ENCODE measurements at places on chromosomes 12 and 14.
A peak's percentile ranks its signal among the peaks of the same experiment; 100 is the strongest.

DNA sequence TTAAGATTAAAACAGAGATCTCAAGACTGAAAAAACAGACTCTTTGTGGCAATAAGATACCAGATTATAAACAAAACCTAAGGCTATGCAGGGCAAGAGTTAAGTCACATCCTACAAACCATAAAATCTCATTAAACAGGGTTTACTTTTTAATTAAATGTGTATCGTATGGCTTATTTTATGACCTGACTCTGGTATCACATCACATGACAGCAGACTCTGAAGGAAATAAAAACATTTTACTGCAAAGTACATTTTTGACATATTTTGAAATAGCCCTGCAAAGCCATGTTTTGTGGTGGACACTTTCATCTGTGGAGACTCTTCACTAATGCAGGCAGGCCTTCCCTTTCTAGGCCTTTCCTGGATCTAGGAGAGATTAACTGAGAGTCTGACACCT lies 327.6 kb upstream of the CLEC14A start:
- no peak for DNase-seq

GRCh38 chr12:129862561-129863175 lies 41.2 kb downstream of the TMEM132D start:
- no peak for DNase-seq

DNA sequence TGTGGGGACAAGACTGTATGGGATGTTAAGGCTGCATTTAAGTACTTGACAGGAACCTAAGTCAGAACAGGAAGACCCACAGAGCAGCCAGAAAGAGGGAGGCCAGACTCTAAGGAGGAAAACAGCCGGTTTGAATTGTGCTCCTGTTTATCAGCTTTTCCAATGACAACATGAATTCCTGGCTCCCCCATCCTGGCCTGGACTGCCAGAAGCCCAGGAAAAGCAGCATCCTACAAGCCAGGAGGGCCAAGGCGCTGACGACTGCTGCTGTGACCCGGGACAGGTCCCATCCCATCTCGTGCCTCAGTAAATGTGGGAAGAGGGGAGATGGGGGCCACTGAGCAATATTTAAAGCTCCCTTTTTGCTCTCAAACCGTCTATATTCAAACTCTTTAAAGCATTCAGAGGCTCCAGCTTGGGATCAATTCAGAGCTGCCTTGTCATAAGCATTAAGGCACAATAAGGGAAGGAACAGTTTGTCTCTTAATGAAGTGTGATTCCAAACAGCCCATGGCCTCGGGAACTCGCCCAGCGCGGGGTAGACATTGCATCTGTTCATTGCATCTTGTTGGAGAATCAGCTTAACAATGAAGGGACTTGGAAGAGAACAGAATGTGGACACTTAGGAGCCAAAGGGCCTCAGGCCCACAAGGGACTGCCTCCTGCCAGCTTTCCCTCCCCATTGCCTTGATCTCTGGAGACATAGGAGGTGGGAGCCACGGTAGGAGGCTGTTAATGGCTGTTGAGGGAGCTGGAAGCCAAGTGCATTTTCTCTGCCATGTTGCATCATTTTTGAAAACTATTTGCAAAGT lies 49.6 kb downstream of the CMKLR1 start:
- DNase-seq: no peak

- DNase-seq: peak; percentile 26
Observed at GRCh38 chr12:76586764-76587395, 27.3 kb upstream of the OSBPL8 start.

DNA sequence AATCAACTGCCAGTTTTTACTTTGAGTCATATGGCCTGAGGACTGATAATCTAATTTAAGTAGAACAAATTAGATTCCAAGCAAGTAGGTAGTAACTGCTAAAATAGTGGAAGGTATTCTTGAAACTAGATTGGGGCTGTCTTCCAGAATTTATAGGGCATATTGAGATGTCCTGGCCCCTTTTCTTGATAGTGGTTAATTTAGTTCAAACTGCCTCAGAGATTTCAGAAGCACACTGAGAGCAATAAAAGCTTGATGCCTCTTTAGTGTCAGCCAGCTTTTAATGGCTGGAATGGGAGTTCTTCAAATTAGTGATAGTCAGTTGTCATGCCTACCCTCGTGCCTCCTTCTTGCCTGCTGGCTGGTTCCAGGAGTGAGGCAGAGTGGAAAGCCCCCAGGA lies 120.5 kb downstream of the AKAP6 start:
- DNase-seq: no peak

DNA sequence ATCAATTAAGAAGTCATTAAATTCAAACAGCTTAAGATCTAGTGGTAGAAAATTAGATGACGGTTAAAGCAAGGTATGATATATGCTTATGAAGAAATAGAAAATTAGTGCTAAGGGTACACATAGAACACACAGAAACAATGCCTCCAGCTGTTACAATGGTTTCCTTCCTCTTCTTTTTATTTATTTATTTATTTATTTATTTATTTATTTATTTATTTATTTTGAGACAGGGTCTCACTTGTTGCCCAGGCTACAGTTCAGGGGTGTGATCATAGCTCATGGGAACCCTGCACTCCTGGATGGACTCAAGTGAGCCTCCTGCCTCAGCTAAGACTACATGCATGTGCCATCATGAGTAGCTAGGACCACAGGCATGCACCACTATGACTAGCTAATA lies 34.9 kb upstream of the PTPRR start:
- DNase-seq: no peak

GRCh38 chr14:89507926-89508460 lies 91.0 kb upstream of the FOXN3 start:
- no peak for DNase-seq

GRCh38 chr12:111841236-111841749 lies 735 bp upstream of the MAPKAPK5 start:
- DNase-seq: no peak

GRCh38 chr14:100328495-100329163 lies 5.5 kb downstream of the SLC25A47 start:
- DNase-seq: no peak

- DNase-seq: no peak
Observed at GRCh38 chr12:61798778-61799177, 461.4 kb upstream of the USP15 start.

DNA sequence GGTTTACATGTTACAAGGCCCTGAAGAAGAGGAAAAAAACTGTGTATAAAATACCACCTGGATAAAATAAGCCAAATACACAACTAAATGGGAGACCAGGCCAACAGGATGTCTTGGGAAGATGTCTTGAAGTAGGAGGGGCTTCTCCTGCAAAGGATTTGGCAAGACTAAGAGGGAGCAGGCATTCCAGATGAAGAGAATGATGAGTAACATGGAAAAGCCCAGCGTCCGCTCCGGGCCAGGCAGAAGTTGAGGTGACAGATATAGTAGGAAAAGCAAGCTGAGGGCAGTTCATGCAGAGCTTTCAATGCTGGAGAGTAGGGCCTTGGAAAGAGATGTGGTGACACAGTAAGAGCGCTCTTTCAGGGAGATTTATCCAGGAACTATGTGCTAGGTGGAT lies 16.1 kb upstream of the EIF4B start:
- DNase-seq: no peak

DNA sequence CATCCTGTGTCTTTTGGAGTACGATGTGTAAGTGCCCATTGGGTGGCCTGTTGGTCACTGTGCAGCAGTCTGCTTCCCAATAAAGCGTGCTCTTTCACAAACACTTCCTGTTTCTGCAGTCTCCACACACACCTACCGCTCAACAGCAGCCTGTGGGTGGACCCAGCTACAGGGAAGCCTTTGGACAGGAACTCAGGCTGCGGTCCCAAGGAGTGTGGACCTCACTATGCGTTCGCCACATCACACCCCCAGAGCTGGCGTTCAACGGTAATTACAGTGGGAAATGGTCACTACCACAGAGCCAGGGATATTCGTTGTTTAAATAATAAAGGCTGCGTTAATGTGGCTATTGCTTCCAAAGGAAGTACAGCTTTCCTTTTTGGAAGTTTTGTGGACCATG lies 16.2 kb downstream of the PSMC1 start:
- DNase-seq: no peak

DNA sequence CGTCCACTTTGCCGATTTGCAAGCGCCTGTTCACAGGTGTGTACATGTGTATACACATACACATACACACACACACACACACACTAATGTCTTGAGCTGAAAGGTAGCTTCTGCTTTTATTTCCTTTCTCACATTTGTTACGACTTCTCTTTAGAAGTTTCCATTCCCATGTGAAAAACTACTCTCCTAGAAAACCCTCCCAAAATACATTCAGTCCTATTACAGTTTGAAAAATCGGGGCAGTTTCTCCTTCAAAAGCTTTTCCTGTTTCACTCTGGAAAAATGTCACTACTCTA lies 3.9 kb downstream of the BLTP3B start:
- no peak for DNase-seq

DNA sequence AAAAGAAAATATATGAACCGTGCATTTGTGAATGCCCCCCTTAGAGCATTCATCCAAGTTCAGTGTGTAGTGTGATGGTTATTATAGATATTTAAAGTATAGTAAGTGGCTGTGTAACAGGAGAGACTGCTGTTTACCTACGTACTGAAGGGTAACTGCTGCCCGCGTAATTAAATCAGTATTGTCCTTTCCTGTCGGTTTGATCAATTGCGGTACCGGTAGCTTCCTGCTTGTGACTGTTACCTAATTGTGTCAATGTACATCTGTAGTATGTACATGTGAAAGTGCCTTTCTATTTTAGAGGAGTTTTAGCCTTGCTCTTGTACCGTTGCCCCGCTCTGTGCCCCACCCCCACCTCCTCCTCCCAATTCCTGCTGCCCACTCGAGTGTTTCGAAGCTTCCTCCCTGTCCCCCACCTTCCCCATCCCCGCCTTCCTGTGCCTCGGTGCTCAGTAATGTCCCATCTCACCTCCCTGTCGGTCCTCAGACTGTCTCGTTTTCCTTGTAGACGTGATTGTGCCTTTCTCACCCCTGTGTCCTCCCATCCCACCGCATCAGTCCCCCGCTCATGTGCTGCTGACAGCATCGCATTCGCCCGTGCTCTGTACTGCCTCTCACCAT lies 75.0 kb downstream of the KICS2 start:
- no peak for DNase-seq

DNA sequence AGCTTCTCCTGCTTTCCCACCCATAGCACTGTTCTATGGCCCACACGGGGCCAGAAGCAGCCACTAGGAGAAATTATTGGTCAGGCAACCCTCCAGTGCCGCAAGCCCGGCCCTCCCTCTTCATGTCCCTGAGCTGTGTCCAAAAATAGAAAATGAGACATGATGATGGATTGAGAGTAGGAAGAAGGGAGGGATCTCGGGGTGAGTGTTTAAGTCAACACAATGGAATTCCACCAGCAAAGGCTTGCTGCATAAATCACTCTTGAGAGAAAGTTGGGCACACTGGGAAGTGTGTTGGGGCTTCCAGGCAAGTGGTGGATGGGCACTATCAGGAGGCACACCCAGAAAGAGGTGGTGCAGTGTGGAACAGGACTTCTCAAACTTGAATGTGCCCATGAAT lies 94.2 kb downstream of the LLPH start:
- DNase-seq: no peak

DNA sequence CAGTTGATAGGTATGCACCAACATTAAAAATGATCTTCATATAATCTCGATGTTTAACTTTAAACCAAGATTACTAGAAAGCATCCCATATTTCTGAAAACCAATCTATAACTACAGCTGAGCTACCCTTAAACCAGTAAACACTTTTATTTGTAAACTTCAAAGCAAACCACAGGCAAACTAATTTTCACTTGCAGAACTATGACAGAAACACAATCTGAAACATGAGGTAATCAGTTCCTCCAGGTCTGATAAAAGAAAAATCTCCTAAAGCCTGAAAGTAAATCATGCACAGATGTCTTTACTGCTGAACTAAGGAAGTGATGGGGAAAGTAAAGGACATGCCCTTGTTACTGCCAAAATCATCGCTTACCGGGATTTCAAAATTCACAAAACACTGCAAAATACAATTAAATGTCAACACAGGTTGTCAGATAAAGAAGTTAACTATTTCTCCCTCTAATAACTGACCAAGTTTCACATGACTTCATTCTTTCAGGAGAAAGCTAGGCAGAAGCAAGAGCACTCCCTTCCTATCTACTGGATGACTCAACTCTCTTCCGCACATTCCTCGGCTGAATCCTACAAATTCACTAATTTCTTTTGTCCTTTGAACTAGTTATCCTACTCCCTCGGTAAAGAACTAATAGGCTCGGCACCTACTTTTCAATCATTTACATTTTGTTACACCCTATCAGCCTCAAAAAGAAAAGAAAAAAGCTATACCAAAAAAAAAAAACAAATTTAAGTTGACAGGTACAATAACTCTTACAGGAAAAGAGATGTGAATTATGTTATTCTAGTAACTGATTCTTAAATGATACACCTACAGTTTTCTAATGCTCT lies 1.4 kb downstream of the EEA1 start:
- DNase-seq: no peak

GRCh38 chr14:90460136-90460535 lies 63.3 kb downstream of the CALM1 start:
- DNase-seq: no peak

DNA sequence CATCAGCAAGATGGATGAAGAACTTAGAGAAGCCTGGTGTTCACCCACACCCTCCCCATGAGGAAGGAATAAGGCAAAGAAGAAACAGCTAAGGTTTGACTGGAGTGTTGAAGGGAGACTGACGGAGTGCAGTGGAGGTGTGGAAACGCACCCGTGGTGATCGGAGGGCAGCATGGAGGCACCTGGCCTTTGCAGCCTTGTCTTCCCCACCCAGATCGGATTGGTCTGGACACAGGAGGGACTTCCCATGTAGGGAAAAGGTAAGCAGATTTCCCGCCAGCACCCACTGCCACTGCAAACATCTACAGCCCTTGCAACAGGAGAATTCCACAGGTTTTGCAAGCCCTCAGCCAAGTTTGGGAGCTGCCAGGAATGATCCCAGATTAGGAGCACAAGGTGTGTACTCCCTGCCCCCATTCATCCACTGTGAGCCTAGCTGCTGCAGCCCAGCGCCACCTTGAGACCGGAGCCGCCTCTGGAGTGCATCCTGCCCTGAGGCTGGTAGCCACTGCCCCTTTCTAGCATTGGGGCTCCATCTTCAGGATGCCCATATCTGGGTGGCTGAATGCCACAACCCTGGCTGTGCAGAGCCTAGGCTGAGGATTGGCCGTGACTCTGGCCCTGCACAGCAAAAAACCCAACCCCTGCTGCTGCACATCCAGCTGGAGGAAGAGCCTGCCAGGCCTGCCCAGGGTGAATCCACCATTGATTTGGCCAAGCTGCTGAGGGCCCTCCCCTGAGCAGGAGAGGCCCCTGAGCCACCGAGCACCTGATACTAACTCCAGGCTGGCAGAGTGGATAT lies 411.1 kb downstream of the TMEM121 start:
- DNase-seq: no peak

DNA sequence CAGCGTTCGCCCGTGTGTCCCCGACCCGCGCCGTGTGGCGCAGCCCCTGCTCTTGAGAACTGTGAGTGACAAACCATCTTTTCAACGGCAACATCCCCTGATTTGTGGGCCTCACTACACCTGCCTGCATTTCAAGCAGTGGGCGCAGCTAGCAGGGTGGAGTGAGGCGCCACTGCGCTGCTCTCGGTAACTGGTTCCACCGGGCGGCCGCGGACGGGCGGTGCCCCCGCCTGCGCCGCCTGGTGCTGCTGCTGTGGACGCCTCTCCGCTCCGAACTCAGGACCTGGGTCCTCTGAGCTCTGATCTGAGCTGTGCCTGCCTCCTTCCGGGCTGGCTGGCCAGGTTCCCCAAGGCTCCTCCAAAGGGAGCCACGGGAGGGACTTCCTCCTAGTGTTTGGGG lies 5.9 kb upstream of the DEGS2 start:
- DNase-seq: no peak

- no peak for DNase-seq
Observed at GRCh38 chr14:66884149-66884548, 305.1 kb upstream of the GARIN2 start.

- DNase-seq: no peak
Observed at GRCh38 chr14:101004954-101005353, 101.4 kb upstream of the RTL1 start.

- no peak for DNase-seq
Observed at GRCh38 chr14:101591121-101591520, 29.8 kb downstream of the DIO3 start.

Data from activated CD8-positive, alpha-beta memory T cell treated with anti-CD3 and anti-CD28 coated beads, Interleukin-2, amount 50 U/mL, for 4 hours (primary cell).